Fibroblast of the aortic adventitia (primary cell): ENCODE measurements at places on chromosomes 4 and X.

DNA sequence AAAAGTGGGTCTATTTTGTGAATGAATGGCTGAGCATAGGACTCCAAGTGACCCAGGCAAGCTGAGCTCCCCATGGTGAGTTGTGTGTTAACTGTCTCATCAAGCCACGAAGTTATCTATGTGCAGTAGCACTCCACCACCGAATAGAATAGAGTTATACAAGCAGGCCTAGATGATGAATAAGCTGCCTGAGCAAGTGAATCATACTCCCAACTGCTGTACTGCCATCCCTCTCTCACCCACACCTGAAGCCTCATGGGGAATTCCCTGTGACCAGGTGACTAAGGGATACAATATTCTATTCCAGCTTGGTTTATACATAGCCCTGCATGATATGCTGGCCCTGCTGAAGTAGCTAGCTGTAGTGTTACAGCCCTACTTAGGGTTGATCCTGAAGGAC is 38.7 kb downstream of the KDM5C start:
- no peak for DNase-seq

DNA sequence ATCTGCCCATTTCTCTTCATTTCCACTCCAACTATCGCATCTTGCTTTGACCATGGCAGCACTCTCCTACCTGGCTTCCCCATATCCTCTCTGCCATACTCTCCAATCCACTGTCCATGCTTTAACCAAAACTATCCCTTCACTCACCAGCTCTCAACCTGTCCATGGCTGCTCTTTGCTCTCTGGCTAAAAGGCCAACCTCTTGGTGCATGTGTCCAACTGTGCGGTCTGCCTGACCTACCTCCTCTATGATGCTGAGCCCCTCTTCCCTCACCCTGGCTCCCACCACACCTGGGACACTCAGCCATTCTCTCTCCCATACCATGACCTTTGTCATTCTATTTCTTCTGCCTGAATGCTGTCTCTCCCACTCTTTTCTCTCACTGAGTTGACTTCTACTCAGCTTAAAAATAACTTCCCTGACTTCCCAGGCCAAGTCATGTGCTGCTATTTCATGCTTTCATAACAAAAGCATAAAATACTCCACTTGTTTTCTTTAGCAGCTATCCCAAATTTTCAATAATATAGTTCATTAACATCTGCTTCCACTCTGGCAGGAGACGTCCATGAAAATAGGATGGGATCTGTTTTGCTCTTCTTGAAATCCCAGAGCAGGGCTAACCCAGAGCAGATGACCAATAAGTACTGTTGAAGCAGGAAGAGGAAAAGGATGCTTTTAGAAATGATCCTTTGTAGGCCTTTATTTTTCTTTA is 29.8 kb upstream of the KLF3 start:
- peak; percentile 14 for DNase-seq

- no peak for DNase-seq
Observed at GRCh38 chrX:6448003-6448402, 86.9 kb downstream of the VCX3A start.

DNA sequence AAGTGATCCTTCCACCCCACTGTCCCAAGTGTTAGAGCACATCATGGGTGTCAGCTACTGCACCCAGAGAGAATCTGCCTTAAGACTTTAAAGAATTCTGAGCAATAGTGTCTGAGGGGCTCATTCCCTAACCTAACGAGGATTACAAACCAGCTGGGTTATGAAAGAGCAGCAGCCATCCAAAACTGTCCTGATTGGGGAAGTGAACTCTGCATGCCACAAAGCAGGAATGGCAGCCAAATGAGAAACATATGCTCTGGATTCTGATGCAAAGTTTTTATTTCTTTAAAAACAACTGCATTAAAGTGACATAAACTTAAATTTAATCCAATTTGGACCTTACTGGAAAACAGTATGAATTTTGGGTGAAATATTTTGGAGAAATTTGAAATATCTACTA is 103.2 kb downstream of the ANXA3 start:
- DNase-seq, result peak; percentile 90

- DNase-seq, result peak; percentile 6
Observed at GRCh38 chrX:72309297-72310071, 3.8 kb upstream of the CITED1 start.

- no peak for DNase-seq
Observed at GRCh38 chr4:110296892-110297291, 98.5 kb upstream of the ELOVL6 start.

- DNase-seq, result peak; percentile 86
Observed at GRCh38 chrX:24025741-24026403, 1.1 kb downstream of the KLHL15 start.

- peak; percentile 63 for DNase-seq
Observed at GRCh38 chr4:56127716-56128115, 179.0 kb downstream of the CEP135 start.

GRCh38 chr4:47721892-47722575 is 115.8 kb downstream of the CORIN start:
- no peak for DNase-seq

GRCh38 chr4:173202395-173202794 is 33.8 kb downstream of the GALNT7 start:
- no peak for DNase-seq

DNA sequence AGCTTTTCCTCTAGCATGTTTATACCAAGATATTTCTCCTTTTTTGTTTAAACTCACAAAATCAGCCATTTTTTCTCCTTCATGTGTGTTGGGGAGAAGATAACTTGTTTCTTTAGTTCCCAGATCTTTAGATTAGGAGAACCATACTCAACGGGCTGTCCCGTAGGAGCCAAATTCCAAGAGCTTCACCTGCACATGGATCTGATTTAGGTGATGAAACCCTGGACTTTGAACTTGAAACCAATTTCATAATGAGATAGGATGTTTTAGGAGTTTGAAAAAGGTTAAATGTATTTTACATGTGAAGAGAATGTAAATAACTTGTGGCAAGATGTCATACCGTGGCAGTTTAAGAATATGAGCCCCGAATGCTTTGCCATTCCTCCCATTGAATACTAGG is 280.0 kb upstream of the PCDH18 start:
- DNase-seq, result no peak

GRCh38 chr4:141131723-141132071 is 1.6 kb downstream of the RNF150 start:
- DNase-seq, result no peak

DNA sequence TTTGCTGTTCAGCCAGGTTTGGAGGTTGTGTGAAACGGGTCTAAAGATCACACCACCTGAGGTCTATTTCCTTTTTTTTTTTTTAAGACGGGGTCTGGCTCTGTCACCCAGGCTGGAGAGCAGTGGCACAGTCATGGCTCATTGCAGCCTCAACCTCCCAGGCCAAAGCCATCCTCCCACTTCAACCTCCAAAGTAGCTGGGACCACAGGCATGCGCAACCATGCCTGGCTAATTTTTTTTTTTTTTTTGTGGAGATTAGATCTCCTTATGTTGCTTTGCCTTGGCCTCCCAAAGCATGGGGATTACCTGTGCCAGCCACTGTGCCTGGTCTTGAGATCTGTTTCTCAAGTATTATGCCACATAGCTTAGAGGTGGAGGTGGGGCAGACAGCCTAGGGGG is 49.2 kb upstream of the ELOVL6 start:
- DNase-seq, result no peak

DNA sequence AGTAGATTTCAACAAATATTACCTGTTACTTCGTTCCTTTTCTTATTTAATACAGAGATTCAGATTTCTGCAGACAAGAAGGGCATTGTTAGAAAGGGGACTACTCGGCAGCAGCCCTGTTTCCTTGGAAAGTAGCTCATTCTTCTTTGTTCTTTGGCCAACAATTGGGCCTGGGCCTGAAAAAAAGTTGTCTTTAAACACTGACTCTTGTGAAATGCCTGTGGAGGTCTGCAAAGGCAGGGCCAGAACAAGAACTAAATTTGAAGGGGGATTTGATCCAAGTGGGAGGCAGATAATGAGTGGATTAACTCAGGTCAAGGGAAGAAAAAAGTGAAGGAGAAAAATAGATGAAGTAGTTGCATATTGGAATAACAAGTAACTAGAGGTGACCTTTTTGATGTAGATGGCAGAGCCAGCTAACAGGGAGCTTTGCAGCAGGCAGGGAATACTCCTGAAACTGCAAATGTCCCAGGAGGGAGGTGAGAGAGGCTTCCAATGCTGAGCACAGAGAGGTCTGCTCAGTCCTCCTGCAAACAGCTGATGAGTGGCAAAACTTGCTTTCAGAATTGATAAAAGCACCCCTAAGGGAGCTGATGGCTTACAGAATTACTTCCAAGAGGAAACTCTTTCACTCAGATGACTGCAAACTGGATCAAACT is 393.2 kb upstream of the HS3ST1 start:
- no peak for DNase-seq

DNA sequence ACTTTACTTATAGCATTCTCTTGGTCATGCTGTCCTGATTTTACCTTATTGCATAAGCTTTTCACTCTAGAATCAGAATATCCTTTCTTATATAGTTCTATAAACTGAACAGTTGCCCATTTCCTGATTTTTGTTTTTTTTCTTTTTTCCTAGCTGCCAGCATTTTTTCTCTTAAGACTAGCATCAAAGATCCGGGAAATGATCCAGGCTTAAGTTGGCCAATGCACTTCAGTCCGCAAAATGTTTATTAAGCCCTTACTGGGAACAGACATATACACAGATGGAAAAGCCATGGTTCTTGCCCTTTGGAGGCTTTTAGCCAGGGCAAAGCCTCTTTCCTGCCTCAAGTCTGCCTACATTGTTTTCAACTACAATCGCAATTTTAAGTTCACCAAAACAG is 10.1 kb upstream of the BMP2K start:
- peak; percentile 96 for DNase-seq

DNA sequence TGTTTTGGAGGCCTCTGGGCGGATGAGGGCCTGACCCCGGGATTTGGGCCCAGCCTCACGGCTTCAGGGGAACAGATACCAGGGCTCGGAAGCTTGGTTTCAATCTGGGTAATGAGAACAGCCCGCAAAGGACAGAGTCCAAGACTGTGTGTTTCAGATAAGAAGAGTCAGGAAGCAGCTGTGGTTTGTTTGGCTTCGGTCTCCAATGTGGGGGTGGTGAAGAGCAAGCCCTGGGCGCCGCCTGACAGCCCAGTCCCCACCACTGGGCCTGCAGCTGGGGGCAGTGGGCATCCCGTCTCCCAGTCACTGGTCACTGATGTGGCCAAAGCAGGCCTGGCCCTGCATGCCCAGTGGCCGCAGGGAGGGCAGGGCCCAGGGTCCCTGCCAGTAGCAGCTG is 9.1 kb downstream of the WFS1 start:
- DNase-seq, result peak; percentile 74

- no peak for DNase-seq
Observed at GRCh38 chr4:141462361-141462760, 174.0 kb upstream of the IL15 start.

DNA sequence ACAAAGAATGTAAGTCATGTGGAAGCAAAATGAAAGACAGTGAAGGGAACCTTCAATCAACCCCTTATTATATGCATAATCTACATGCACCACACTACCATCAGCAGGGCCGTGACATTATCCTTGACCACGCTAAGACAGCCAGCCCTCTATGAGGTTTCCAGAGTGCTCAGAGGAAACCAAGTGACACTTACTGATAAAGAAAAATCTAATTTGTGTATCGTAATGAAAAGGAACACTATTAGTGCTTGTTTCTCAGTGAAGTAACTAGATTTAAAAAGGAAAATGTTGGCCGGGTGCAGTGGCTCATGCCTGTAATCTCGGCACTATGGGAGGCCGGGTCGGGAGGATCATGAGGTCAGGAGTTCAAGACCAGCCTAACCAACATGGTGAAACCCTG is 56.4 kb downstream of the ABCG2 start:
- no peak for DNase-seq

DNA sequence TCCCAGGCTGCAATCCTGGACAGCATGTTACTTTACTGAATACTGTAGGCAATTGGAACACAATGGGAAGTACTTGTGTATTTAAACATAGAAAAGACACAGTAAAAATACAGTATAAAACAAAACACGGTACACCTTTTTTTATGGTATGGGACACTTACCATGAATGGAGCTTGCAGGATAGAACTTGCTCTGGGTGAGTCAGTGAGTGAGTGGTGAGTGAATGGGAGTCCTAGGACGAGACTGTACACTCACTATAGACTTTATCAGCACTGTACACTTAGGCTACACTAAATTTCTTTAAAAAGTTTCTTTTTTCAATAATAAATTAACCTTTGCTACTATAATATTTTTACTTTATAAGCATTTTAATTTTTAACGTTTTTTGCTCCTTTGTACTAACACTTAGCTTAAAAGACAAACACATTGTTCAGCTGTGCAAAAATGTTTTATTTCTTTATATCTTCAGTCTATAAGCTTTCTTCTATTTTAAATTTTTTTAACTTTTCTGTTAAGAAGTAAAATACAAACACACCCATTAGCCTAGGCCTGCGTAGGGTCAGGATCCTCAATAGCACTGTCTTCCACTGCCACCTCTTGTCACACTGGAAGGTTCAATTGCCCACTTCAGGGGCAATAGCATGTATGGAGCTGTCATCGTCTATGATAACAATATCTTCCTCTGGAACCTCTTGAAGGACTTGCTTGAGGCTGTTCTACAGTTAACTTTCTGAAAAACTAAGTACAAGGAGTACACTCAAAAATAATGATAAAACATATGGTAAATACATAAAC is 293.5 kb upstream of the FSTL5 start:
- DNase-seq, result no peak

- no peak for DNase-seq
Observed at GRCh38 chrX:154068560-154068959, 29.0 kb downstream of the MECP2 start.

DNA sequence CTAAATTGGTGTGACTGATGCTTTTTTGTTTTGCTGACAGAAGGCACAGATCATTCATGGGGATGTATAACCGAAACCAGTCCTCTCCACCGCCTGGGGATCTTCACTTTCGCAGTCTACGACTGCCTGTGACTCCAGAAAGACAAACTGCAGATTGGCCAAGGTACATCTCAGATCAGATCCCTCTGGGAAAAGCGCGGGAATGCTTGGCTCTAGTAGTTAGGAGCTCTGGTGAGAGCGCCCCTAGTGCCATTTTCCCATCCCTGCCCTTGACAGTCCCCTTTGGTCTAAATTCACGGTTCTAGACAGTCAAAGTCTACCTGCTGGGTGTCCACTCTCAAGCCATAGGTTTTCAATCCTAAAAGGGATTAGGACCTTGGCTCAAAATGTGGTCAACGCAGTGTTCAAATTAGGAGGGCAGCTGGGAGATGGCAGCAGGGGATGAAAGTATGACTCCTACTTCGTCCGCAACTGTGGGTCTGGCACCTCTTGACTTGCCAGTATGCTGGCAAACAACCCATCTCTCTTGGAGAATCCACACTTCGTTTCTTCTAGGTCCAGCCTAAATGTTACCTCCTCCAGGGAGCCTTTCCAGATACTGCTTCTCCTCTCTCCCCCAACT is 6.9 kb upstream of the HAND2 start:
- DNase-seq, result peak; percentile 44

- DNase-seq, result peak; percentile 43
Observed at GRCh38 chr4:107255596-107255995, 219.5 kb upstream of the DKK2 start.

- no peak for DNase-seq
Observed at GRCh38 chrX:121028419-121028818, 19.0 kb upstream of the GLUD2 start.

GRCh38 chr4:149203256-149204001 is 612.2 kb downstream of the IQCM start:
- DNase-seq, result no peak

- DNase-seq, result no peak
Observed at GRCh38 chrX:16992951-16993350, 46.5 kb downstream of the REPS2 start.

GRCh38 chr4:41575207-41575606 is 37.2 kb downstream of the LIMCH1 start:
- DNase-seq, result no peak

- DNase-seq, result no peak
Observed at GRCh38 chr4:23613782-23614181, 276.1 kb downstream of the PPARGC1A start.
